ENCODE measurements at places on chromosomes 5 and 9.

DNA sequence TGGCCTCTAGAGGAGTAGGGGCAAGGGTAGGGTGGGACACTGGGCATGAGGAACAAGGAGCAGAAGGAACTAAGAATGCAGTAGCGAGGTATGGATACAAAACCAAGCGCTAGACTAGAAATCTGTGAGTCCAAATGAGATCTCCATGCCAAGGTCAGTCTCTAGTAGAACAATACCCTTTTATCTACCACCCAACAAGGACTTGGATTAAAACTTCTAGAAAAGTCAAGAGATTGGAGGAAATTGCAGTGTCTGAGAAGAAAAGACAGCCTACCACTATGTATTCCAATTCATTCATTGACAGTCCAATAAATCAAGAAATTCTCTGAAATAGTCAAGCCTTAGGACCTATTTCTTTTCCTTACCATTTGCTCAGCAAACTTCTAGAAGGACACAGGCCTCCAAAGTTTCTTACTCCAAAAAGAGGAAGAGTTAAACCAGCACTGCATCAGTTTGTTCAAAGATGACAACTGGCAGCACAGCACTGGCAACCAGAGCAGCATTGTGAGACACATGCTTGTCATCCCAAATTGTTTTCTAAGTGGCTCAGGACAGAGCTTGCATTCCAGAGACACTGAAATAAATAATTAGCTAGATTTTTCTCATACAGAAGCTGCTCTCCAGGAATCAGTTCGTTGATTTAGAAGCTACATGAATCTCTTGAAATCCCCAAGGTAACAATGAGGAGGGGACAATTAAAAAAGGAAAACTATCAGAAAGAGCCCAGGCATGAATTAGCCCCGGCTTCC lies 22.6 kb downstream of the ABCA1 start:
- peak; percentile 62 for DNase-seq

DNA sequence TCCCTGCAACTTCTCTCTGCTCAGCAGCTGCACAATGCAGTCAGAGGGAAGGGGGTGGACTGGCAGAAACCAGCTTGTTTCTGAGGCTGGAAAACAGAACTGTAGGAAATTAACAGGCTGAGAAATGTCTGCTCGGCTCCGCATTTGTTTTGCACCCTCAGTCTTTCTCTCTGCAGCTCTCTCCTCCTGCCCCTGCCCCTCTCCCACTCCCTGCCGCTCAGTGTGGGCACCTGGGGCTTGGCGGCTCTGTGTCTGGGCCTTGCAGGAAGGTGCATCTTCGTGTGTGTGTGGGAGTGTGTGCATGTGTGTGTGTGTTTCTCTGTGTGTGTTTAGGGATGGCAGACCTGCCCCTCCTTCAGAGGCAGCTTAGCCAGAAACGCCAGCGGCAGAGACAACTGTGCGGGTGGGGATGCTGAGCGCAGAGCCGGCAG lies 53.0 kb downstream of the PCDH1 start:
- no peak for DNase-seq

DNA sequence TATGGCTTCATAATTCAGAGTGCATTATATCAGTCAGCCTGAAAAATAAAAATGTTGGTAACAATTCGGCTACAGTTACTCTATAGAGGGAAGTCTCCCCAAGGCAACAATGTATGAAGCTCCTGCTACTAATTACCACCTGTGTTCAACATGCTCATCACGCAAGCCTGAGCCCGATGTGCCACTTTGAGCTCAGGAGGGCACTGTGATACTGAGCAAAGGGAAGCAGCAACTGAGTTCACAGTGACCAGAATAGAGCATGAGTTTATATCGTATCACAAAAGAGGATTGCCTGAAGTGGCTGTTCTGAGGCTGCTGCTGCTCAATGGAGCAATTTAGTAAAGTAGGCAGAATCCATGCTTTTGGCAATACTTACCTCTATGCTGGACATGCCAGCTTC lies 202.0 kb upstream of the HAPLN1 start:
- DNase-seq = no peak

GRCh38 chr5:107875833-107876232 lies 205.1 kb upstream of the EFNA5 start:
- peak; percentile 73 for DNase-seq

GRCh38 chr5:158715592-158715991 lies 384.1 kb downstream of the EBF1 start:
- no peak for DNase-seq

GRCh38 chr9:19689328-19690101 lies 99.3 kb downstream of the SLC24A2 start:
- DNase-seq = no peak

GRCh38 chr5:180825768-180826525 lies 23.3 kb upstream of the MGAT1 start:
- DNase-seq = peak; percentile 92

Measured in RCC 7860 (cell line).